Stimulated activated CD4-positive, alpha-beta T cell treated with anti-CD3 and anti-CD28 coated beads, Interleukin-1b, Interleukin-23, amount 100 ng/mL, for 1 hour (primary cell): ENCODE measurements at places on chromosomes 6 and 20.

- DNase-seq: no peak
Measured at GRCh38 chr6:7910298-7910653, 312 bp downstream of the TXNDC5 start.

- no peak for DNase-seq
Measured at GRCh38 chr6:168273441-168274036, 46.0 kb downstream of the DACT2 start.

GRCh38 chr6:34239500-34239825, 2.8 kb downstream of the HMGA1 start:
- DNase-seq: no peak

DNA sequence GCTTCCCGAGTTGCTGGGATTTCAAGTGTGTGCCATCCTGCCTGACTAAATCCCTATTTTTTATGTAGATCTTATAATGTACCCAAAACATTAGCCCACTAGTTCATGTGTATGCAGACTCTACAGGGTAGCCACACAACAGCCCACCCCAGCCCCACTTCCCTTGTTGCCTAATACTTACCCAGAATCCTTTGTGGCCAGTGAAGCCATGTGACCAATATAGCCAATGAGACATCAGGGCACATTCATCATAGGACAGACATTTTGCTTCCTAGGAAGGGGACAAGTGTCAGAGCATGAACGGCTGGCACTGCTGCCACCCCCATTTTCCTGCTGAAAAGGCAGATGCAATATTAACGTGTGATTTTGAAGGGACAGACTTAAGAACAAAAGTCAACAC, 36.0 kb upstream of the TCP11 start:
- no peak for DNase-seq

DNA sequence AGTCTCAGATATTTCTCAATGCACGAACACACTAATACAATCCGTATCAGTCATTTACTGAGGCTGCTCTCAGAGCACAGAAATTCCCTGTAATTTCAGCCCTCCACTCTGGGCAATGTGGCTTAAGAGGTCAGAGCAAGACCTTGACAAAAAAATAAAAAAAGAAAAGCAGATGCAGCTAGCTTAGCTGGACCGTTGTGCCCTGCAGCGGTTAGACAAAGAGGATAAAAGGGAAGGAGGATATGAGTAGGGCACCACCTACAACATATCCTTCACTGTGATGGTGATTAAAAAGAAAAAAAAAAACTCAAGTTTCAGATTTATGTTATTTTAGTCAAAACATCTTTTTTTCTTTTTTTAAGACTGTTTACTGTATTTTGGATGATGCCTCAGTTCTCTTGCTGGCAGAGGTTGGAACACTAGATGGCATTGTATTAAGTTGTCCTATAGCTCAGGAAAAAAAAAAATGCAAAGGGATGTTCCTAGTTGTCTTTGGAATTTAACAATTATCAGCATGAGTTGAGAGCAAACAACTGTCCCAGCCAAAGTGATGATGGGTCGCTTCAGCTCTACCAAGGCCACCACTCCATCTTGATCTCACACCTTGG, 59.9 kb downstream of the ANKEF1 start:
- no peak for DNase-seq

GRCh38 chr20:53829255-53829723, 235.7 kb upstream of the ZNF217 start:
- no peak for DNase-seq

- no peak for DNase-seq
Measured at GRCh38 chr6:126077810-126078776, 91.8 kb downstream of the TRMT11 start.

GRCh38 chr20:8209061-8209460, 77.0 kb downstream of the PLCB1 start:
- no peak for DNase-seq

DNA sequence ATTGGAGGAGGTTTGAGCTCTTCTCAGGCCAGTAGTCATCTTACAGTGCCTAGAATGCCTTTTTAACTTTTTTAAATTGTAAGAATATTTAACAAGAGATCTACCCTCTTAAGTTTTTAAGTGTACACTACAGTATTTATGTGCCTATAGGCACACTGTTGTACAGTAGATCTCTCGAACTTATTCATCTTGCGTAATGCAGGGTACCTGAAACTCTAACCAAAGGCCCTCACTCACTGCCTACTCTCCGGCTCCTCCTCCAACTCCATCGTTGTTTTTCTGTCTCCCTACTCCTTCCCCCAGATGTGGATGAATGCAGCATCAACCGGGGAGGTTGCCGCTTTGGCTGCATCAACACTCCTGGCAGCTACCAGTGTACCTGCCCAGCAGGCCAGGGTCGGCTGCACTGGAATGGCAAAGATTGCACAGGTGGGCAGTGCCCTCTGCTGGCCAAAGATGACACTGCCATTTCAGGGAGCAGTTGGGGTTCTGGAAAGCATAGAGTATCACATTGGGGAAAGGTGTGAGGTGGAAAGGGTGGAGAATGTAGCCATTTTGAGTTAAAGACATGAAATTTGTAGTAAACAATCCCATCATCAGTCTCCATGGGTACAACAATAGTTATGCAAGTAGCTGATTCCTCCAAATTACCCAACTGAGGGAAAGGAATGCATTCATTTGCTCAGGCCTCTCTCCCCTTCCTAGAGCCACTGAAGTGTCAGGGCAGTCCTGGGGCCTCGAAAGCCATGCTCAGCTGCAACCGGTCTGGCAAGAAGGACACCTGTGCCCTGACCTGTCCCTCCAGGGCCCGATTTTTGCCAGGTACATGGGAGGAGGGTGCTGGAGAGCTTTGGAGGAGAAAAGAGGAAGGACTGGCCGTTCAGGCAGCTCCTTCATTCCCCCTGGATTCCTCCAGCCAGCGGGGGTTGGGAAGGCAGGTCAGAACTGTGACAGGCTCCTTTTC, 18.4 kb upstream of the ZNF76 start:
- peak; percentile 57 for DNase-seq

DNA sequence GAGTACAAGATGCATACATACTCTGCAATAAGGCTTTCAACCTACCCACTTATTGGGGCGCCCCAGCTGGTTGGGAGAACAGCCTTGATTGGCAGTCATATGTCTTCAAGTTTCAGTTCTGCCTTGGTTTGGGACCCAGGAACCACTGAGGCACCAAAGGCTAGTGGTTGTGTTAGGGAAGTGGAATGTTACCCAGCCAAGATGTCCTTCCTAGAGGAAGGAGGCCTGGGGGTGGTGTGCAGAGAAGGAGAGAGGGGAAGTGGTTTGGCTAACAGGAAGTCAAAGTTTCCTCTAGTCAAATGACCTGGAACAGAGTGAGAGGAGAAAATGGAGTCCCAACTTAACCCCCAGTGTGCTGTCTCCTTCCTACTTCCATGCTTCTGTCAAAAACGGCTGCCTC, 59.4 kb downstream of the CD164 start:
- no peak for DNase-seq

GRCh38 chr6:90103056-90103800, 193.4 kb downstream of the BACH2 start:
- no peak for DNase-seq

DNA sequence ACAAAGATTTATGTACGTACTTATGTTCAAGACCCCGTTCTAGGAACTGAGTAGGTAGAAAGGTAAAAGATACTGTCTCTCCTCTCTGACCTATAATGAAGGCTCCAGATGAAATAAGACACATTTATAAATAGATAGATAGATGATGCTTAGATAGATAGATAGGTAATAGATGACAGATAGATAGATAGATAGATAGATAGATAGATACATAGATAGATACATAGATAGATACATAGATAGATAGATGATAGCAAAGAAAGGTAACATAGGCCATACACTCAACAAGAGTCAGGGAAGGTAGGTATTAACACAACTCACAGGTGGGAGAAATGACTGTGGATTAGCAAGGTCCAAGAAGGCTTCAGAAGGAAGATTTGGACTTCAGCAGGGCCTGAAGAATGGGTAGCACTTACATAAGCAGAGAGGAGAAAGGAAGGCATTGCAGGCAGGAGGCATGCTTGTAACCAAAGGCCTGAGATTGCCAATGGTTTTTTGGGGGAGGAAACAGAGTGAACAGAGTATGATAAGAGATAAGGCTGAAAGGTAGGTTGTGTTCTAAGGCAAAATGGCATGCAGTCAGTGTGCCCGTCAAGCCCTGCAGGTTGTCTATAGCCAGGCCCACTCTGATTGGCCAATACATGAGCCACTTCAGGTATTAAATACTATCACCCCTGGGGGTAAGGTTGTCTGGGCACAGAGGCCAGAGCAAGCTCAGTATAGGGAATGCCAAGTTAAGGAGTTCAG, 7.7 kb upstream of the MYB start:
- no peak for DNase-seq

- no peak for DNase-seq
Measured at GRCh38 chr20:33658510-33658909, 3.6 kb upstream of the C20orf144 start.

DNA sequence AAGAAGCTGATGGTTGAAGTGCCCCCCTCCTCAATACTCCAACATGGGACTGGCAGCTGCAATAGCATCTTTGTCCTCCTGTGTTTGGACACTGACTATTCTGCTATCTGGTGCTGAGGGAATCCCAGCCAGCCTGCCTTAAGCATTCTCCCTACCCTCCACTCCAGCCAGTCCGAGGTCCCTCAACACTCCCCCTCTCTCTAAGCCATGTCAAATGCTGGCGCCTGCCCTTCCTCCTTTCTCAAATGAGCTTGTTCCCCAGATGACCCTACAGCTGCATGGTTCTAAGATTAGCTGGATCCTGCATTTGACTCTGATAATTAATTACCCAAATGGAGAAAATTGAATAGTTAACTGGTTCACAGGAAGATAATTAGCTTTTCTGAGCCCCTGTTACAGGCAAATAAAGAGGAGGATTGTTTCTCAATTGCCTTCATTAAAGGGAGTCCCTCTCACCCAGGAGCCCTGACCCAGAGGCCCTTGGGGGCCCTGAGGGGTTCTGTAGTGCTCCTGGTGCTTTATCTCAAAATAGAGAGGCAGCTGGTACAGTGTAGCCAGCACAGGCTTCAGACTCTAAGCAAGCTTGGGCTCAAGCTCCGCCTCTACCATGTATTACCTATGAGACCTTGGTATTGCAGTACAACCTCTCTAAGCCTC, 37.9 kb upstream of the CHD6 start:
- DNase-seq: no peak

DNA sequence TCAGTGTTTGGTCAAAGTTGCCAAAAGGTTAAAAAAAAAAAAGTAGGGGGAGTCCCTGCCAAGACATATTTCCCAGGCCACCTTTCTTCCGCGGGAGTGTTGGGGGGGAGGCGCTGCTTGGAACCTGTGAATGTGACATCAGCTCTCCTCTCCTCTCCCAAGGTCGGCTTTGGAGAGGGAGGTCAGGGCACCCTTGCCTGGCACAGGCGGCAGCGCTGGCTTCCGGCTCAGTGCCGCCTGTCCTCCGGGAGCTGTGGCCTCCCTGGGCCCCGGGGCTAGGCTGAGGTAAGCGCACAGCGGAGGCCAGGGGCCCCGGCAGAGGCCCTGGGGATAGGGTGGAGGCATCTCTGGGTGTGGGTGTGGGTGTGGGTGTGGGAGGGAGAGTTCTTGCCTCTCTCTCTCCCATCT, 1.9 kb upstream of the EDN1 start:
- DNase-seq: no peak

GRCh38 chr6:6785163-6785521, 196.6 kb downstream of the LY86 start:
- no peak for DNase-seq

DNA sequence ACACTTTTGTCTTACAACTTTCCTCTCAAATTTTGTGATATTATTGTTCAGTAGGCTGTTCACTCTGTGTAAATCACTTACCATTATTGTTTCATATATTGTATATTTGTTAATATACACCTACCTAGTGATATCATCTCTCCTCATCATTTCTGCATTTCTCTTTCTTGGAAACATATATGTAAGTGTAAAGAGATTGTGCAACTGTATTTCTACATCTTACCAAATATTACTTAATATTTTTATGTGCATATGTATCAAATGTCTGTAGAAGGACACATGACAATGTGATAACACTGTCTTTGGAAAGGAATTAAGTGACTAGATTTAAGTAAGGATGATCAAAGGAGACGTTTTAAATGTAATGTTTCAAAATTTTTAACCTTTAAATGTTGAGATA, 30.2 kb downstream of the ZNF322 start:
- no peak for DNase-seq

GRCh38 chr6:93940381-93940780, 521.0 kb upstream of the EPHA7 start:
- DNase-seq: no peak

- DNase-seq: no peak
Measured at GRCh38 chr6:134293659-134294161, 24.2 kb downstream of the SGK1 start.

DNA sequence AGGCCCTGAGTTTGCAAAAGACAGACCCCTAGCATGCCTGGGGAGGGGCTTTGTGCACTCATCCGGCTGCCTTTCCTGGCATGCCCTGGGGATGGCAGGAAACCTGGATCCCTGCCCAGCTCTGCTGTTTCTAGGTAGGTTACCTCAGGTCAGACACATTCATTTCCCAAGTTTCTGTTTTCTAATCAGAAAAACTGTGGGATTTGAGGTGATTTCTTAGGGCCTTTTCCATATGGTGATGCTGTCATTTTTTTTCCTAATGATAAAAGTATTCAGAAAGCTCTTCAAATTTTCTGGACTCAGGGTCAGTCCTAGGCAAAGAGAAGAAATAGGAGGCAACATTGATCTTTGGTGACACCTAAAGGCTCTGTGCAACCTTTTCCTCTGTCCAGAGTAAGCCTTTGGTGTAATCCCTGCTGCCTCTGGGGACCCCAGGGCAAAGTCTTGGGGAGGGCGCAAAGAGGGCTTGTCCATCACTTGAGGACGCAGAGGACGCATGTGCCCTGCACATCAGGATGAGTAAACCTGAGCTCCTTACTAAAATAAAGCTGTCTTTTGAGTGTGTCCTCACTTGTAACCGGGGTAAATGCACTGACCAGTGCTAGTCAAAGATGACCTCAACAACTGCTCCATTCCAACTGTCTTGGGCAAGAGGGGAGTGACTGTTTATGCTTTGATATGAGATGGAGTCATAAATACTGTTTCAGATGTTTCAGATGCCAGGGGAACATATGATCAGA, 13.5 kb upstream of the TRAM2 start:
- DNase-seq: no peak

GRCh38 chr6:34310817-34311216, 62.0 kb upstream of the SMIM29 start:
- no peak for DNase-seq

- no peak for DNase-seq
Measured at GRCh38 chr20:25247000-25247517, 826 bp upstream of the PYGB start.

DNA sequence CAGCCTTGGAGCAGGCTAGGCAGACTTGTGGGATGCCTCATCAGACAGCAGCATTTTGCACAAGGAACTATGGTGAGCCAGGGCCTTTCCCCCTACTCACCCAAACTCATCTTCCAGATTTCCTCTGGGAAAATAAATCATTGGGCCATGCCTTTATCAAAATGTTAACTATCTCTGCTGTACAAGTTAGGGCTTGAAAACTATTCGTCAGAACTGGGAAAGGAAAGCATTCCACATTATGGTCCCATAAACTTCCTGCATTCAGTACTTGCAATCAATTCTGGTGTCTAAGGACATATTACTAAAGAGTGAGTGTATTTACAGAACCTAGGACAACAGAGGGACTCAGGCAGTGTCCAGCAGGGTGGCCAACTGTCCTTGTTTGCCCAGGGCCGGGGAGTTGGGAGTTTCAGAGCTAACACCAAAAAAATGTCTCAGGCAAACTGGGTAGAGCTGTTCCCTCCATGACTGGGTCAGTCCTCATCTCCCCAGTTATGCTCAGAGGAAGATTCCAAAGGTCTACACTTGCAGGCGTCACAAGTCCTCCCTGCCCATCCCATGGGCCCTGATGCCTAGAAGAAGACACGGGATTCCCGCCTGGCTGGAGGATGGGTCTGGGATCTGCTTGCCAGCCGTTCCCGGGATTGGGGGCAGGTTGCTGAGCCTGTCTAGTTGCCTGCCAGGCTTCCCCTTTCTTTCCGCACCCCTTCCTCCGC, 72.2 kb downstream of the SLC22A3 start:
- DNase-seq: no peak
